Endothelial cell of umbilical vein (primary cell): ENCODE measurements at places on chromosomes 2 and 18. TPM values are rescaled to one million over a fixed set of nuclear protein-coding genes. Genes with fewer than 3 reads are reported as not detected.

C2orf66 gene
- 0.27 and 0.39 TPM in 2 replicates for total RNA-seq

CCDC68 gene
- total RNA-seq = 1.0 and 2.9 TPM in 2 replicates

CRACDL gene
- total RNA-seq = 3.8 and 6.3 TPM in 2 replicates

FOXI3 gene
- not detected in 2 replicates for total RNA-seq

LYPD6 gene
- 3.1 and 4.0 TPM in 2 replicates for total RNA-seq

IL1R1 gene
- 2.9 and 5.5 TPM in 2 replicates for total RNA-seq

ABCB11 gene
- total RNA-seq = 0.44 and 0.58 TPM in 2 replicates

STPG4 gene
- total RNA-seq = 0.21 and 0.53 TPM in 2 replicates

EPHA4 gene
- total RNA-seq = 17.4 and 19.8 TPM in 2 replicates

DRC1 gene
- 0.21 and 0.44 TPM in 2 replicates for total RNA-seq

TLX2 gene
- not detected in 2 replicates for total RNA-seq

SERPINB11 gene
- not detected in 2 replicates for total RNA-seq

CENPO gene
- total RNA-seq = 42.2 and 45.3 TPM in 2 replicates

TMSB10 gene
- 4,007 and 4,015 TPM in 2 replicates for total RNA-seq

HAAO gene
- 0.60 and 0.82 TPM in 2 replicates for total RNA-seq

ATP9B gene
- total RNA-seq = 18.2 and 21.1 TPM in 2 replicates

GRHL1 gene
- 0.85 and 1.1 TPM in 2 replicates for total RNA-seq

RAPH1 gene
- total RNA-seq = 56.9 and 59.5 TPM in 2 replicates

DYNAP gene
- total RNA-seq = not detected in 2 replicates

BCL2 gene
- total RNA-seq = 3.8 and 5.0 TPM in 2 replicates

EN1 gene
- not detected in 2 replicates for total RNA-seq

ANKRD62 gene
- not detected in 2 replicates for total RNA-seq

DSG2 gene
- total RNA-seq = 0.04 TPM in 1 of 2 replicates, not detected in the other

PSMA8 gene
- not detected in 2 replicates for total RNA-seq

DTNA gene
- total RNA-seq = 15.3 and 16.8 TPM in 2 replicates

CDH20 gene
- not detected in 2 replicates for total RNA-seq

MAL gene
- not detected in 2 replicates for total RNA-seq

CASP10 gene
- total RNA-seq = 31.1 and 37.6 TPM in 2 replicates

GPAT2 gene
- 6.6 and 14.2 TPM in 2 replicates for total RNA-seq

DAW1 gene
- 2.0 and 3.2 TPM in 2 replicates for total RNA-seq

ZSWIM2 gene
- total RNA-seq = not detected in 2 replicates

UGT1A5 gene
- total RNA-seq = not detected in 2 replicates

FAM110C gene
- total RNA-seq = not detected in 2 replicates

PRKAG3 gene
- not detected in 2 replicates for total RNA-seq

TBR1 gene
- 0.09 and 0.11 TPM in 2 replicates for total RNA-seq

REG1B gene
- not detected in 2 replicates for total RNA-seq

LGALSL gene
- total RNA-seq = 2.3 and 5.8 TPM in 2 replicates

CFAP65 gene
- total RNA-seq = not detected in 2 replicates

DIS3L2 gene
- total RNA-seq = 31.2 and 31.5 TPM in 2 replicates

PLCL1 gene
- total RNA-seq = 3.4 and 5.1 TPM in 2 replicates

GPR148 gene
- total RNA-seq = not detected in 2 replicates

VIL1 gene
- total RNA-seq = not detected in 2 replicates

C1QL2 gene
- not detected in 2 replicates for total RNA-seq

FLACC1 gene
- total RNA-seq = 1.4 TPM in 2 replicates

RNU2-63P gene
- 8.5 TPM in 1 of 2 replicates, not detected in the other for total RNA-seq

TEKT4 gene
- total RNA-seq = not detected in 2 replicates

ASB18 gene
- total RNA-seq = not detected in 2 replicates

HJURP gene
- total RNA-seq = 42.4 and 60.9 TPM in 2 replicates

ELOA2 gene
- not detected in 2 replicates for total RNA-seq

NLRC4 gene
- not detected in 2 replicates for total RNA-seq

LOXL3 gene
- 0.95 and 0.97 TPM in 2 replicates for total RNA-seq

ASPRV1 gene
- 0.15 and 0.48 TPM in 2 replicates for total RNA-seq

RGPD3 gene
- total RNA-seq = not detected in 2 replicates

MYO7B gene
- 0.09 TPM in 1 of 2 replicates, not detected in the other for total RNA-seq

AGXT gene
- total RNA-seq = not detected in 2 replicates
